ENCODE measurements at places on chromosomes 12 and 14.

GRCh38 chr14:21032326-21033132 lies 2.1 kb downstream of the RNASE13 start:
- DNase-seq, result no peak

DNA sequence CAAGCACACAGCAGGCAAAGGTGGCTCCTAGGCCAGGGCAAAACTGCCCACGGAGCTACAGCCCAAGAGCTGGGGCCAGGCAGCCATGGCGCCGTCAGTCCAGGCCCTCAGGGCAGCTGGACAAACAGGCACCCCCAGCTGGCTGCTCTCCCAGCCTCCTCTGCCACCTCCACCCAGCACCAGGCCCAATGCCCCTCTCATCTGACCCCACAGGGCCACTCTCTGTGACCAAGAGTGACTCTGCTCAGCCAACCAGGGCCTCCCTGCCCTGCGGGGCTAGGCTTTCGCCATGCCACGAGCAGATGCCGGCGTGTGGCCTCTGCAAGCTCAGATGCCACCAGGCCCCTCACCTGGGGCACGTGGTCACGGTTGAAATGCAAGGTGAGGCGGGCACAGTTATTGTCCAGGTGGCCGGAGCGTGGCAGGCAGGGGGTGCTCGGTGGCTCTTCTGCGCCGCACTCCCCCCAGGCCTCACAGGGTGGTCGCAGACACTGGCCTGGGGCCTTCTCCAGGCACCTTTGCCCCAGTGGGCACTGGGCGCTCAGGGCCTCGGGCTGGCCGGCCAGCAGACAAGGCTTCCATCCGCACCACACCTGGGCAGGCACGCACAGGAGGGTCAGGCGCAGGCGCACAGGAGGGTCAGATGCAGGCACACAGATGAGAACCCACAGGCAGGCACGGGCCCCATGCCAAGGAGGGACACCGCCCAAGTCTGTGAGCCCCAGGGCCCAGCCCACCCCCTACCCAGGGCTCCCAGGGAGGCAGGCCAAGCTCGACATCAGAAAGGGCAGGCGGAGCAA lies 23.0 kb downstream of the JAG2 start:
- DNase-seq, result no peak

DNA sequence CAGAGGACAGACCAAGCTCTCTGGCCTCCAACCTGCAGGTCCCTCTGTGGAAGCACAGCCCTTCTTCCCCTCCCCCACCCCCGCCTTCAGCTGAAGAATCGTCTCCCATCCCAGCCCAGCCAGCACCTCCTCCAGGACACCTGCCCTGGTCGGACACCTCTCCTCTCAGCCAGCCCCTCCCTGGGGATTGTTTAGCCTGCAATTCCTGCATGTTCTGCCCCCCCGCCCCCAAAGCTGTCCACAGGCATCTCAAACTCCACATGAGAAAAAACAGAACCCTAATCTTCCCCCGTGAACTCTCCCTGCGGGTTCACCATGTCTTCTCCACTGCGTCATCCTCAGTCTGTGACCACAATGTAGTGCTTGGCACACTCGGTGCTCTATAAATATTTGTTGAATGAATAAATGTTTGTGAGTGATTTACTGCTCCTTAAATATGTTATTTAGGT lies 24.1 kb downstream of the PRIMA1 start:
- DNase-seq, result no peak

- no peak for DNase-seq
These were observed 478.0 kb downstream of the RMST start for GRCh38 chr12:97940629-97941028.

DNA sequence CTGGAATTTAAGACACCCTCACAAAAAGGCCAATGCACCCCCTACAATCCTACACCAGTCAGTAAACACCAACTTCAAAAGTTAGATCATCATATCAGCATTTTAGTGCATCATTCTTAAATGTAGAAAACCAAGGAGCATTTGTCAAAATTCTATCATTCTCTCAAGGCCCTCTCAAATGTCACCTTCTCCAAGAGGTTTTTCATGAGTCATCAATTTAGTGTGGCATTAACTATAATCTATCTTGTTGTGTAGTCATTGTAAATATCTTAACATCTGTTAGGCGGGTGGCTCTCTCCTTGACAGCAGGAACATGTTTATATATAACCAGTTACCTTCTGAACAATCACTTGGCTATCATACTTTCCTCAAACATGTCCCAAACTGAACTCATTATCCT lies 62.1 kb upstream of the G2E3 start:
- no peak for DNase-seq

DNA sequence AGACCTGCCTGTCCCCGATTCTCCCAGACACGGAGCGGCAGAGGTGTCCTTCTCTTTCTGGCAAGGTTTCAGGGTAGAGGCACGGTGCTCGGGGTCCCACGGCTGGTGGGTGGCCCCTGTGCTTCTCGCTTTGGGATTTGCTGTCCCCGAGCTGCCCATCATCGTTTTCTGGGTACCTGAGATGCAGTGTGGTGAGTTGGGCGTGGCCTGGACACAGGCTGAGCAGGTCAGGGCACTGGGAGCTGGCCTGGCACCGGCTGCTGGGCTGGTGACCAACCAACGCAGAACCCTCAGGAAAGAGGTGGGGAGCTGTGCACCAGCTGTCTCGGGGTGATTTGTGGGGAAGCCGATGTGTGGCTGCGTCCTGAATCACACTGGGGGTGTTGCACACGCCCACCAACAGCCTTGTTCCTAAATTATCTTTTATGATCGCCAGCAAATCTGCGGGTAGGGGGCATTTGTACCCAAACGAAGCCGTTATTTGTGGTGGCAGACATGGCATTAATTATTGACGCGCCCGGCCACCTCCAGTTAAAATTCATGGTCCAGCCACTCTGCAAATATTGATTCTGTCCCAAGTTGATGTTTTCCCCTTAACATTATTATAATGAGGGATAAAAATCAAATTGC lies 61.0 kb downstream of the KIF26A start:
- DNase-seq, result no peak

DNA sequence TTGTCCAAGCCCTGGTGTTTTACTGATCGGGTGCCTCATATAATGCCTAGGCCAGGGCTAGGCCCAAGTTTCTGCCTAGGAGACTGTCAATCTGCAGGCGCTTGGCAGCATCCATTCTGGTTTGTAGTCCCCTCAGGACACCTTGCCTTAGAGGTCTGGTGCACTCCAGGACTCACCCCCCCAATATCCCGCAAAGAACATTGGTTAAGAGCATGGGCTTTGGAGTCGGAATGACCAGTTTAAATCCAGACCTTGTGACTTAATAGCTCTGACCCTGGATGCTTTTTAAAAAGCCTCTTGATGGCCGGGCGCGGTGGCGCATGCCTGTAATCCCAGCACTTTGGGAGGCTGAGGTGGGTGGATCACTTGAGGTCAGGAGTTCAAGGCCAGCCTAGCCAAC lies 60.0 kb downstream of the GALNT16 start:
- DNase-seq, result no peak

DNA sequence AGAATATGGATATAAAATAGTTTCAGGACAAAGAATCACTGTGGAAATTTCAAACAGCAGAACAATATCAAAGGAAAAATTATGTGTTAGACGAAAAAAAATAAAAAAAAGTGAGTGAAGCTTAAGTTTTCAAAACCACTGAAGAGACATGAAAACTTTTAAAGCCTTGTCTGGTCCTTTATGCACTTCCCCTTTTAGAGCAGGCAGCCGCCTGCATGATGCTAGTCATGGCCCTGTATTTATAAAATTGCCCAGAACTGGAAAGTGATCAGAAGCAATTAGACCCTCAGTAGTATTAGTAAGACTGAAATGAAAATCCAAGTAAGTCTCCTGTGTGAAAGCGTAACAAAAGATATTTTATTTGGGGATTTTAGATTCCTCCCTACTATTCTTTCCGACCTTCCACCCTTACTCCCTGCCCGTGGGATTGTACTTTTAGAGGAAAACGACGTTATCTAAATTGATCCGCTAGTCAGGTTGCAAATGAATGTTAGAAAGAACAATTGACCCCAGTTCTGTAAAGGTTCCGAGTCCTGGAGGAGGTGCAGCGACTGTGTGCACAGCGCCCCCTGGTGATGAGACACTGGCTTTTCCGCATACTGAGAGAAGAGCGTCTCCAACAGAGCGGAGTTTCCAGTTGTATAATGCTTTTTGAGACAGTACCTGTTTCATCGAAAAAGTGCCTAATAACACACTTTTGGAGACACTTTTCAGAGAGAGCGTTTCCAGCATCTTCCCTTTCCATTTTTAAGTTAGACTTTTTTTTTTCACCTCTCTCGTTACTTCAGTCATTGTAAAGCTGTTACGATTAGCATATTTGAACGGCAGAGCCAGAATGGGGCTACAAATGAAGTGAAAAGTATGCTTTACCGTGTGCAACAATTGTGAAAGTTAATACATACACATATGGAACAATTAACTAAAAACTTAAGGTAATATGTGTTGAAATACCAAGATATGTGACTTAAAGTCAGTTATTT lies 12.4 kb downstream of the MGST1 start:
- DNase-seq, result no peak

DNA sequence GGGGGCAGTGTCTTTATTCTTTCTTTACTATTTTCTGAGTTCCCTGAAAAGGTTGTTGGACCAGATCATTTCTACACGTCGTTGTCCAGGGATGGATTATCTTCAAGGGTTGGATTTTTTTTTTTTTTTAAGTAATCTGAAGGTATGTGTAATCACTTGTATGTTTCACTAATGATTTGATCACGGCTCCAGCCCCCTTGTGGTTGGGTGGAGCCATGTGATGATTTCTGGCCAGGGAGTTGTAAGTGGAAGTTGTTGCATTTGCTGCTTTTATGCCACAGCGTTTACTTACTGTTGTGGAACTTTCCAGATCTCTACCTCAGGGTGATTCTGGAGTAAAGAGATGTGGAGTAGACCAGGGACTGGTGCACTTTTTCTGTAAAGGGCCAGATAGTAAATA lies 390.3 kb downstream of the AACS start:
- DNase-seq, result no peak

DNA sequence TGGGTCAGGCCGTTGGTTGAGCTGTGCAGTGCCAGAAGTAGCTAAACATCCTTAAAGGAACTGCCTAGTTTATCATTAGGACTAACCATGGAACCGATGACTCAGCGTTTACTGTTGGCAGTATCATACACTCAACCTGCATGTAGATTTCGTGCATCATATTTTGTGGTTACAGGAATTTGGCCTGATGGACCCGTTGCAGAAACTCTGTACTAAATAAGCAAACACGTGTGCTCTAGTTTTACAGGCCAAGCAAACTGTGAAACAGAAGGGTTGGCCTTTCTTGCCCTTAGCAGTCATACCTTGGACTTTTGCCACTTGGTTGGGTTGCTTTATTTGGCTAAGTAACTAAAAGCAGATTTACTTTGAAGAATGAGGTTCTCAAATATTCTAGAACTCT lies 35.6 kb downstream of the DGLUCY start:
- no peak for DNase-seq

DNA sequence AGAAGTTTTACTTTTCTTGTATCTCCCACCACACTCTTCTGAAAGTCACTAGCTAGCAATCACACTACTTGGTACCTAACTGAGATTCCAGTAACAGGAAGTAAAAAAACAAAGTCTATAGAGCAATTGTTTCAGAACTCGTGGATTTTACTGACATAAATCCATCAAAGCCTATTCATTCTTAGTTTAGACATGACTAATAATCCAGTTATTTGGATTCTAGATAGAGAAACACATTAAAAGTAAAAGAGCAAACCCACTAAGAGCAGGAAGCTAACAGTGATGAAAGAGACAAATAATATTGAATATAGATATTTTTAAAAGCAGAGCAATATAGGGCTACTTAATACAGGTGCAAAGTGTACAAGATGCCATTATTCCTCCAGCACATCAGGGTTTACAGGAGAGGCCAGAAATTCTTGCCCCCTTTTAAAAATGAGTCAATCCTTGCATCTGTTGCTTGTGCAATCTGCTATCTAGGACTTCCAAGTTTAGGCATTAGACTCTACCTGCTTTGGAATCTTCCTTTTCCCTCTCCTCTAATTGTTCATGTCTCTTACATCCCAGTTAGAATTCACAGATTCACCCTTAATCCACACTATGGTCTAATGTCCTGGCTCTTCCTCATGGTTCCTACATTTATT lies 6.0 kb downstream of the HEATR5A start:
- DNase-seq, result no peak

GRCh38 chr12:95796225-95796981 lies 5.8 kb upstream of the NTN4 start:
- no peak for DNase-seq

GRCh38 chr14:82224610-82225009 lies 691.0 kb upstream of the SEL1L start:
- no peak for DNase-seq

DNA sequence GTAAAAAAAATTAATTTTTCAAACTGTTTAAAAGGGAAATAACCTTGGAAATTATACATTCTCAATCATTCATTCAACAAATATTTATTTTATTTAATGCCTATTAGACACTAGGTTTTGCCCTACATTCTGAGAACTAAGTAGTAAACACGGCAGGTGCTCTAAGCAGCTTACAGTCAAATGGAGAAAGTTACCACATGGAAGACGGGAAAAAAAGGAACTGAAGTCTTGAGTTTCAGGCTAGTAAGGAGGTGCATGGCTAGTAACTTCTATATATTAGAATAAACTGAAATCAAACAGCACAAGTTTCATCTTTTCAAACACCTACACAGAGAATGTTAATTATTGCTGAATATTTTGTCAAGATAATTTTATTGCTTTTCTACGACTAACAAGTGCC lies 52.9 kb downstream of the C12orf42 start:
- no peak for DNase-seq

DNA sequence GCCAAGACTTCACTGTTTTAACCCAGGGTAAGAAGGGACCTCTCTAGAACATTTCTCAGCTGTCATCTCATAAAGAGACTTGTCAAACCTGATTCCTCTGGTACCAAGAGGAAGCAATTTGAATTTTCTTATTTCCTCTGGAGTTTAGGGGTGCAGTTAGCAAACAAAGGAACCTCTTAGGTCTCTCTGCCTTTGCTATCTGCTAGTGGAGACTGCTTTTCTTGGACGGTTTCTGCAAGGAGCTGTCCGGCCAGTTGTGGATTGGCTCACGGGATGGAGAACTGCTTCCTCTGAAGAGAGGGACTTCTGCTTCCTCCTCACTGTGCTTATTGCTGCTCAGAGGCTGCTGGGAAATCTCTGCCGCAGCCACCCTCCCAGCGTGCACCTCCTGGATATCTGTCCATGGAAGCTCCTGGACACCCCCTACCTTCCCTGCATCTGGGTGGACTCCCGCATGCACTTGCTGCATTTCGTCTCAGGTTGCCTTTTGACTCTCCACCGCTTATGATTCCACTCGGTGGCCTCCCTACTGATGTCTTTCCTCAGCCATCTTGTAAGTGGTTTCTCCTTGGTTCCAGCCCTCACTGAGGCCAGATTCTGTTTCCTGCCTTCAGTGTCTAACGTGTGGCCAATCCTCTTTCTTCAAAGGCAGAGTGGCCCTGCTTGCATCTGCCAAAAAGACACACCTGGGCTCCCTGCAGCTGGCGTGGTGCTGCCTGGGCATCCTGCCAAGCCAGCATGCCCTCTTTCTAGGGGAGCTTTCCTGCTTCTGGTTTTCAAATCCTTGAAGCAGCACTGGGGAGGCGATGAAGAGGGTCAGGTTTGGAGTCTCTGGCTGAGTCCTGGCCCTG lies 187.3 kb downstream of the CHST11 start:
- no peak for DNase-seq

All from activated T-helper 1 cell treated with Interleukin-2 at 50 U/mL for 16 hours (primary cell).